ENCODE measurements at places on chromosomes 1 and 21.

DNA sequence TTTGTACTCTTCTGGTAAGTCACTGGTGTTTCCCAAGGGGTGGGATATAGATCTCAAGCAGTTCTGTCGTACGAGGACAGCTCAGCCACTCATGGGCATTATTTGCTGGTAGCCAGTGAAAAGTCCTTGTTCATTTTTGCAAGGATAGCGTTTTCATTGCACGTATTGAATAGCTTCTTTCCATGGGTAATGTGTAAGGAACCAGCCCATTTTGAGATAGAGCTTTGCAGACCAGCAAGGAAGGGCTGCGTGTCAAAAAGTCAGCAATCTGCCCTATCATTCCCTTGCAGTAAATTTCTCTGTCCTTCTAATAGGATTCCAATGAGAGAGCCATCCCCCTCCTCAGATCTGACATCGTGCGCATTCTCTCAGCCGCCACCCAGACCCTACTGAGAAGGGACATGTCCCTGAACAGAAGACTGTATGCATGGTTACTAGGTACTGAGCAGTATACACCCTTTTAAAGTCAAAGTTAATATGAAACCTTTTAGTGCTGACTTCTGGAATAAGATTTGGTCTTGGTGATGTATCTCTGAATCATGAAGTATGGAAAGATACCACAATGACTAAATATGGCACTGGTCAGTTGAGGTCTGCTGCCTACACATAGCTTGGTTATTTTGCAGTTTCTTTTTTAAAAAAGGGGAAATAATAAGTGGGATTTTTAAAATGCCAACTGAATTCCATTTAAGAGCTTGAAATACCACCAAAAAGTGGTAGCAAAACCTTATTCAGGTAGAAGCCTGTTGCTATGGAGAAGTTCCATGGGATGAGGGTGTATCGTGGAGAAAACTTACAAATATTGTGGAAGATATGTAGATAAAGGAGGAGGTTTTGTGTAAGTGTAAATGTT, 55.3 kb downstream of the DOP1B start:
- DNase-seq = no peak

DNA sequence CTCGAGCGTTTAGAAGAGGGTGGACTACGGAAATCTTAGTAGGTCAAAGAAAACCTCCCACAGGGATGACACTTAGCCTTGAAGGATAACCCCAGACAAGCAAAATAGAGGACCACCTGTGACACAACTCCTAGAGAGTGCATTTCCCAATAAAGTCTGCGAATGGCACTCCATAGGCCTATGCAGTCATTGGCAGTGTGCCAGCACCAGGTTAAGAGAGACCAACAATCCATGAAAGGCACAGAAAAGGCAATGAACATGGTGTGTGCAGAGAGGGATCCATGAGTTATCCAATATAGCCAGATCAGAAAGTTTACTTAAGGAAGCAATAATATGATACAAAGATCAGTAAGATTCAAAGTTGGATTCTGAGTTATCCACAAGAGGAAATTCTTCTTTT, 45.2 kb upstream of the FMO2 start:
- DNase-seq = no peak

GRCh38 chr1:156098784-156099183, 15.7 kb upstream of the LMNA start:
- no peak for DNase-seq

GRCh38 chr1:12249748-12250147, 19.9 kb downstream of the VPS13D start:
- DNase-seq = no peak

- no peak for DNase-seq
Measured at GRCh38 chr1:244448279-244449036, 3.3 kb downstream of the ADSS2 start.

DNA sequence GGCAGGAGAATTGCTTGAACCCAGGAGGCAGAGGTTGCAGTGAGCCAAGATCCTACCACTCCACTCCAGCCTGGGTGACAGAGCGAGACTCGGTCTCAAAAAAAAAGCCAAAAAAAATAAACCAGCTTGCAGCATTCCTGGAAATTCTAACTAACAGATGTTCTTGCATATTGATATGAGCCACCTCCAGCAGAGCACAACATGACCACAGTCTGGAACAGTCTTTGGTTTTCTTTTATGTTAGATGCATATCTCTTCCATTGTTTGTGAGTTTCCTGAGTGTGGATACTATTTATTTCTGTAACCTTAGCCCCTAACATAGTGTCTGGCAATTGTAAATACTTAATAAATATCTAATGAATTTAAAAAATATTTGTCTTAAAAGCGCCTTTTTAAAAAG, 23.9 kb downstream of the IFNAR1 start:
- DNase-seq = no peak

DNA sequence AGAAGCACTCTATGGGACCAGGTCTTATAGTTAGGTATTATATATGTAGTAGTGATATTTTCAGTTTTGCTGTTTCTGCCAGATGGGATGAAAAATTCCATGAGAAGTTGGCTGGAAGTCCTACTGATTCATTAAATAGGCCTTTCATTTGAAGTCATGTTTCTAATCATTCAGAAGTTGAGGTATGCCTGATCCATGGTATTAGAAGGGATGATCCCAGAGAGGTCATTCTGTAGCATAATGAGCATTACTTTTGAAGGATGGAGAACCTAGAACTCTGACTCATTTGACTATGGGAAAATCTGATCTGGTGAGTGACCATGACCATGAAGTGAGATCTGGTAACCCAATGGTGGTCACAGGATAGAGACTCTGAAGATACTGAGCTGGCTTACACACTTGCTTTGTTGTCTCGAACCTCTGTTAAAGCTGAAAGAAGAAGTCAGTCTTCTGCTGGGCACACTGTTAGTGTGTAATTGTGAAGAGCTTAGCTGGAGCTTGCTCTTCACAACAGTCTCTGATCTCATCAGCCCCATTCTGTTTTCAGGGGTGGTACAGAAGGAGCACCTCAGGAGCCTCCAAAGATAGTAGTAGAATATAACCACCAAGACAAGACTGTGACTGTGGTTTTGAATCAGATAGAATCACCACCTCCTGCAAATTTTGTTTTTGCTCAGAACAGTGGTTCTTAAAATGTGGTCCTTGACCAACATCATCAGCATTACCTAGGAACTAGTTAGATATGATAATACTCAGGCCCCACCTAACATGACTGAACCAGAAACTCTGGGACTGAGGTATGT, 9.0 kb downstream of the MGST3 start:
- no peak for DNase-seq

DNA sequence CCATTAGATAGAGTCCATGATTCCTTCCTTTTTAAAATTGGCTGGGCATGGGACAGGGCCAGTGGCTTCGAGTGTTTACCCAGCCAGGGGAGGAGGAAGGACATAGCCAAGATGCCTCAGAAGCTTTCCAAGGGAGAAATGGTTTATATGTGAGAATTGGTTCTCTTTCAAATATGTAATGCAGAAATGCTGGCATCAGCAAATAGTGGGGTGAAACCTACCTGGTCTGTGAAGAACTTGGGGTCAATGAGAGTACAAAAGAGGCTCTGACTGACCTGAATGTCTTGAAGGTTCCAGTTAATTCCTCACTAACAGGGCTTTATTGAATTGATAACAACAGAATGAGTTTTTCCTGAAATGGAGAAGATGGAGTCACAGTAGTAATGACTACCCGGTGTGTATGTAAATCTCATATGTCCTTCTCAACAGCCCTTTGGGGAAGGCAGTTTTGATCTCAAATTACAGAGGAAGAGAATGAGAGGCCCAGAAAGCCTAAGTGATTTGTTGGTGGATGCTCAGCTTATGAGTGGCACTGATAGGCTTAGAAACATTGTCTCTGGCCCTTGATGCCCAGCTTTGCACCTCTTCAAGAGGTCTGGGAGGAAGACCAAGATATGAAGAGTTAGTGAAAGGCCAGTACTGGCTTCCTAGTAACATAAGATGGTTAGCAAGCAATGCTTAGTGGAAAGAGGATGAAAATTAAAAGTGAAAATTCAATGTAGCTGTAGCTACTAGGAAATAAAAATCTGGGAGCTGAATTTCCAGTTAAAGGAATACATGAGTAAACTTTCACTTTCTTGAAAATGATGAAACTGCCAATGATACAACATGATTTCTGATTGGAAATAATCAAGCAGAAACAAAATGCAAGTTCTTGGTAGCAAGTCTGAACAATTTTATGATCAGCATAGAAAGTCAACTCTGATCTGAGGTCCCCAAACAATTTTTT, 2.7 kb downstream of the ATF3 start:
- no peak for DNase-seq

- DNase-seq = no peak
Measured at GRCh38 chr1:53332186-53332564, 4.3 kb upstream of the LRP8 start.

- DNase-seq = no peak
Measured at GRCh38 chr1:25564777-25565574, 21.6 kb downstream of the LDLRAP1 start.

DNA sequence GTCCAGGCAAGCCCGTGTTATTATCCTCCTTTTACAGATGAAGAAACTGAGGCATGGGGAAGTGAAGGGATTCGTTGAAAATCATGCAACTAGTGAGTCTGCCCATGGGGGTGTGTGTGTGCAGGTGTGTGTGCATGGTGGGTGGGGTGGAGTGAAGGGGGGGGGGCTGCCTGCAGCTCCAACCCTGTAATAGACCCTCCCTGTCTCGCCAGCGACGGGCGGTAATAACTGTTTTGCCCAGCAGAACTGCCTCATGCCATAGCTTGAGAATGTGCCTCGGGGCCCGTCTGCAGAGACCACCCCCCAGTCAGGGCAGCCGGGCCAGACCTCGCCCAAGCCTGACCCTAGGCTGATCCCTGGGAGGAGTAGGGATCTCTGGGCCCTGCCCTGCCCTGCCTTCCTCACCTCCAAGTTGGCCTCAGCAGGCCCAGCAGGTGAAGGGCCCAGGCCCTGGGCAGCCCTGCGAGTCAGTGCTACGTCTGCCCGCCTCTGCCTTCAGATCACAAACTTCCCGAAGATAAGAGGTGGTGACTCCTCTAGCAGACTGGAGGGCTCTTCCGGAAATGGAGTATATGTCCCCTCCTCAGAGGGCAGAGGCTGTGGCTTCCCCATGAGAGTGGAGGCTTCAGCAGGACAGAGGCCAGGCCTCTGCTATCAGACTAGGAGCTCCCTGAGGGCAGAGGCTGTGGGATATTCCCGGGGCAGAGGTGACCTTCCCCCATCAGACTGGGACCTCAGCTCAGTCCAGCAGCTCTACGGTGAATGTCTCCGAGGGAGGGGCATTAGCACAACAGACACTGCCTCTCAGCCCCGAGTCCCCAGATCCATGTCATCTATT, 15.7 kb upstream of the EPHA2 start:
- no peak for DNase-seq

- peak; percentile 3 for DNase-seq
Measured at GRCh38 chr1:177567393-177567792, 396.6 kb downstream of the BRINP2 start.

- no peak for DNase-seq
Measured at GRCh38 chr1:116733476-116734365, 20.5 kb upstream of the CD2 start.

DNA sequence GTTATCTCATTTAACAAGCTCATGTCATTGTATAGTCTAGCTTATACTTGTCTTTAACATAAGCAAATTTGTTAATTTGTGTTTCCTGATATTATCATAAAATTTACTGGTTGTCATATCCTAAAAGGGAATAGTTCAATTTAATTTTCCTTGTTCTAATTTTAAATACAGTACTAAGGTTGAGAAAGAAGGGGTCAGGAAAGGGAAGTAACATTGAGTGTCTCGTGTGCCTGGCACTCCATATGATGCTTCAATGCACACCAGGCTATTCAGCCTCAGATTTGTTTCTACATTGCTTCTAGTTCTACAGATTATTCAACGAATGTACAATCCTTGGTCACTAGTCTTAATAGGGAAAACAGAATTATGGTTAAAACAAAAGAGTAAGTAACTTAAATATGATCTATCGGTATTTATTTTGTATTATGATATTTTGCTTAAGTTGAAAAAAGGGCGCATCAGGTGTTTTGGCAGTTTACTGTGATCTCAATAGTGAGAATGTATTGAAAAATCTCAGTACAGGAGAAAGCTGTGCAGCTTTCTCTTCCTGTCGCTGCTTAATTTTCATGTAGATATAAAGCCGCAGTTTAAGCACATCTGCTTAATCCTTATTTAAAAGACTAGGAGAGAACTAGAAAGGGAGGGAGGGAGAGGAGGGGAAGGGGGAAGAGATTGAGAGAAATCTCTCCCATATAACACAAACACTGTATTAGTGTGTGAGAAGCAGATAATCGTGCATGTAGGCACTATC, 13.0 kb downstream of the PTPRC start:
- no peak for DNase-seq

DNA sequence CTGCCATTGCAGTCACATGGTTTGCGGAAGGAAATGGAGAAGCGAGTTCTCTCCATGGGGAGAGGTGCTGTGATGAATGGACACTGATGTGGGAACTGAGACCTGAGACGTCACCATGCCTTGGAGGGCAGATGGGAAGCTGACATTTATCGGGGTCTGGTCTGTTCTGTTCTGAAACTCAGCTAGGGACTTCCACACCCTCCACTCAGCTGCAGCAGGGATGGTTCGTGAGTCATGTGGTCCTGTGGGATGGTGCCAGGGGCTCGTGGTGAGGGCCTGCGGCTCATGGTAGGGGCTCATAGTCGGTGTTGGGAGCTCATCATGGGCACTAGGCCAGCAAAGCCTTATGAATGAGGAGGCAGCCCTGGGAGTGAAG, 6.1 kb downstream of the GPR137B start:
- DNase-seq = no peak

DNA sequence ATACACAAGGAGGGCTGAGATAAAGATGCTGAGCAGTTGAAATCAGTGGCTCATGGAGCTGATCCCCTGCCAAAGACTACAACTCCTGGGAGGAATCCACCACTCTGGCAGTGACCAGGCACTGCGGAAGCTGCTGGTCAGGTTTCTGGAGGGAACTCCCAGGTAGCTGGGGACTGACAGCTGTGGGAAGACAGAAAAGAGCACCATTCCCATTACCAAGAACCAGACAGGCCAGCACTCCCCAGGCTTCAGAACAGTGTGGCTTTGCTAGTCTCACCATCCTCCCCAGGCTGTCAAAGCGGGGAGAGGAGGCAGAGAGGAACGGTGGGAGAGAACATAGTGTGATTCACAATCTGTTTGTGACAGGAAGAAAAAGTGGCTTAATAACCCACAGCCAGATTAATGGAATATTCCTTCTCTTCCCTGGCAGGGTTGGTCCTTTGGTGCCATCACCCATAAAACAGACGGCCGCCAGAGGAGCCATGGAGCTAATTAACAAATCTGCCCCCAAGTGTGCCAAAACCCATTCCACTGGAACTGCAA, 92.1 kb downstream of the MAB21L3 start:
- no peak for DNase-seq

DNA sequence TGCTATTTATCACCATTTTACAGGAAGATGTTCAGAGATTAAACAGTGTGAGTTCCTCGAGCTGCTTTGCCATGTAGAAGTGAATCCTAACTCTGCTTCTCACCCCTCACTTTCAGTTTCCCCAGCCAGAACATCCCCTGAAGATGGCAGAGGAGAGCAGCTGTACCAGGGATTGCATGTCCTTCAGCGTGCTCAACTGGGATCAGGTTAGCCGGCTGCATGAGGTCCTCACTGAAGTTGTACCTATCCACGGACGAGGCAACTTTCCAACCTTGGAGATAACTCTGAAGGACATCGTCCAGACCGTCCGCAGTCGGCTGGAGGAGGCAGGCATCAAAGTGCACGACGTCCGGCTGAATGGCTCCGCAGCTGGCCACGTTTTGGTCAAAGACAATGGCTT, 16.9 kb downstream of the TENT5C start:
- no peak for DNase-seq
